ENCODE measurements at places on chromosomes 2 and 18.

GRCh38 chr2:197045115-197045514 lies 118.6 kb upstream of the PGAP1 start:
- DNase-seq, result no peak

DNA sequence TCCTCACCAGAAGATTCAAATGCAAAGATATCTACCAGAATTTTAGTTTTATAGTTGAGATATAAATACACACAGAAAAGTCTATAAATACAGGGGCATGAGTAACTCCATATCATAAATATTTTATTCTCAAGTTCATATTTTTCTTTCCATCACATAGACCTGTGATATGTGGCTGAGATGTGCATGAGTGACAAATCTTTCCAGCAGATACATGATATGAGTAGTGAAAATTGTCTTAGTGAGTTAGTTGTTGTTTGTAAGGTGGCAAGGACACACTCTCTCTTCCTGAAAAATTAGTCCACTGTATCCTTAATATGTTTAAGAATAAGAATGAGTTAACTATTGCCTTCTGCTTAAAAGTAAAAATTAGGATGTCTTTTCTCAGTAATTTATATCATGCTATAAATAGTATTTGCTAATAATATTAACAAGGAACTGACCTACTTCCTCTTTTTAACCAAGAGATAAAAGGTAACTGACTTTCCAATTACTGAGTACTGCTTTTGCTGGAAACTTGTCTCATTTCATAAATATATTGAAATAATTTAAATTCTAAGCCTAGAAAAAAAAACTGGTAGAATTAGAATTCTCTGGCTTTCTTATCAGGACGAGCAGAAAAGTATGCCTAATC lies 85.2 kb upstream of the SESTD1 start:
- DNase-seq, result no peak

DNA sequence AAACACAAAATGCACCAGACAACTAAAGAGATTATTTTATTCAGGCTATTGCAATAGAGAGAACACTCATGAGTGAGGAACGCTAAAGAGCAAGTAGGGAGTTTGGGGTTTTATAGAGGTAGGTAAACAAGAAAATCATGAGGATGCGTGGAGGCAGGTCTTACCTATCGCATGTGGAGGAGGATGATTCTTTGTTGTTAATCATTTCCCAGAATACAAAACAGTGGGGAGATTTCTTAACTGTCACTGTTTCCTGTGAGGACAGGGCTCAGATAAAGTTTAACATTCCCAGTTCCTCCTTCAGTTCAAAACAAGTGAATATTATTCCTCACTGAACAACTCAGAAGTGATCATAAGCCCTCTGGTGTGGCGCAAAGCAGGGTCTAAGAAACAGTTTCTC lies 156.1 kb upstream of the MGAT5 start:
- DNase-seq, result no peak

DNA sequence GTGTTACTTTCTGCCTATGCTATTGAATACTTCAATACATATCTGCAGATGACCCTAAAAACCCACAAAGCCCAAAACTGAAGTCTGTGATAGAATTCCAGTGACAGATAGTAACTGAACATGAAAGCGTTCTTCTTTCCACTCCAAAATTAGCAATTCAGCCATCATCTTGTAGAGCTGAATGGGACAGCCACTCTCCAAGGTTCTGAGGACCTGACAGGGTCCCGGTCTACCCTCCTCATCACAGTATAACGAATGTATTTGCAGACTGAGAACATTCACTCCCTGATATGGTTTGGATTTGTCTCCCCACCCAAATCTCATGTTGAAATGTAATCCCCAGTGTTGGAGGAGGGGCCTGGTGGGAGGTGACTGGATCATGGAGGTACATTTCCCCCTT lies 189.5 kb downstream of the MTCL1 start:
- DNase-seq, result no peak

GRCh38 chr18:4384932-4385331 lies 70.2 kb downstream of the DLGAP1 start:
- DNase-seq, result no peak

GRCh38 chr18:38369772-38370690 lies 804.4 kb upstream of the CELF4 start:
- no peak for DNase-seq

DNA sequence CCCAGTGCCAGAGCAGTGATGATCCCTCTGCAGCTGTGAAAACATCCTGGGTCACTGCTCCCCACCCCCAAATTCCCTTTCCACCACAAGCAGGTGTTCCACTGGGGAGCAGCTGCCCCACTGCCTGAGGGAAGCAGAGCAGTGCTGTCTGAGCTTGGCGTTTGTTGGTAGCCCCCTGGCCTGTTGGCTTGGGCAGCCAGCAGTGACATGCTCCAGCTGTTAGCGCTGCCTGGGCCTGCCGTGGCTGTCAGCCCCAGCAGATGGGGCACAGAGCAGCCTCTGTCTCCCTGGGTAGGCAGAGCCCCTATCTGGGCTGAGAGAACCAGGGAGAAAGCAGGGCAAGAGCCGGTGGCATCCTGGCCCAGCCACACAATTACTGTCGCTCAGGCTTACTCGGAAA lies 247.7 kb downstream of the GLI2 start:
- DNase-seq, result no peak

GRCh38 chr2:196101325-196101991 lies 32.8 kb upstream of the DNAH7 start:
- DNase-seq, result no peak

GRCh38 chr18:8732442-8733360 lies 27.3 kb downstream of the MTCL1 start:
- DNase-seq, result no peak

DNA sequence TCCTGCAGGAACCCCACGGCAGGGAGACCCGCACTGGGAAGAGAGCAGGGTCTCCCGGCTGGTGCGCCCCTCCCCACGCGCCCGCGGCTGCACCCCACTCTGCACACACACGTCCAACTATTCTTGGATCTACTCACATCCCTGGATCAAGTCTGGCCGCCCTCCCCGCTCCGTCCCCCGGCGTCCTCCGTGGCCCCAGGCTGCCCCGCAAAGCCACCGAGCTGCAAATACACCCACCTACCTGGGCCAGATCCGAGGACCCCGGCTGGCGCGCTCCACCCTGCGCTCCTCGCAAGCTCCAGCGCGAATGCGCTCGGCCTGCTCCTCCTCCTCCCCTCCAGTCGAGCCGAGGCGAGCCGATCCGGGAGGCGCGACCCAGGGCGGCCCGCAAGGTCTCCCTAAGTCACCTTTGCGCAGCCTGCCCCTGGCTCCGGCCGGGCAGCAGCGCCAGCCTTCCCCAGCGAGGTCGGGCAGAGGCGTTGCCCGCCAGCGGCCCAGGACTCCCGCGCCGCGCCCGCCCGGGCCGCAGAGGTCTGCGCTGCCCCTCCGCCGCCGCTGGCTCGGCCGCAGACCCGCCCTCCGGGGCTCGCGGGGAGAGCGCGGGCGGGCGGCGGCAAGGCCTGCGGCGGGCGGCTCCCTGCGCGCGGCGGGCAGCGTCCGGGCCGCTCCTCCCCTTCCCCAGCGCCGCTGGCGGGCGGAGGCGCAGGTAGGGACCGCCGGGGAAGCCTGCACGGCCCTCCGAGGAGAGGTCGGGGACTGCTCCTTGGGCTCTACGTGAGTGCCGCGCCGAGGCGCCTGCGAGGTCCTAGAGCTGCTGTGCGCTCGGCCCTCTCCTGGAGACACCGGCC lies 126.0 kb downstream of the OSBPL1A start:
- no peak for DNase-seq

DNA sequence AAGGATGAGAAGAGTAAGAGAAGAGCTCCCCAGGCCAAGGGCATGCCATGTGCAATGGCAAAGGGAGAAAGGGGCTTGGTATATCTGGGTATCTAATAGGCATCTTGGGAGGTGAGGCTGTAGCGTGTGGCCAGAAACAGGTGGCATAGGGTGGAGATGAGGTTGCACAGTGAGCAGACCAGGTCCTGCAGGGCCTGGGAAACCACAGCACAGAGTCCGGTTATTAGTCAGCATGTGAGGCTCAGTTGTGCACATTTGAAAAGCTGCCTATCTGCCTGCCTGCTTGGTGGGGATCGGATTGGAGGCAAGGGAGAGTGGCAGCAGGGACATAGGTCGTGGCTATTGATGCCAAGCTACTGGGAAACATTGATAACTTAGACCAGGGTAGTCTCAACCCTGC lies 190.6 kb downstream of the TPGS2 start:
- DNase-seq, result no peak

DNA sequence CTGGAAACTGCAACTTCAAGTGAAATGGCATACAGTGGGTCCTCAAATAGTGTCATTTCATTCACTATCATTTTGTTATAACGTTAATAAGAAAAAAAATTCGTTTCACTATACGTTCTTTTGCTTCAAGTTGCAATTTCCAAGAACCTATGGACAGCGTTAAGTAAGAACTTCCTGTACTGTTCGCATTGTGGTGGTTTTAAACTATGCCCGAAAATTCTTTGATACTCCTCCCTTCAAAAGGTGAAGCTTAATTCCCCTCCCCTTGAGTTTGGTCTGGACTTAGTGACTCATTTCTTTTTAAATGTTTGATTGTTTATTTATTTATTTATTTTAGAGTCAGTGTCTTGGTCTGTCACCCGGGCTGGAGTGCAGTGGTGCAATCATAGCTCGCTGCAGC lies 20.7 kb downstream of the GNLY start:
- no peak for DNase-seq

DNA sequence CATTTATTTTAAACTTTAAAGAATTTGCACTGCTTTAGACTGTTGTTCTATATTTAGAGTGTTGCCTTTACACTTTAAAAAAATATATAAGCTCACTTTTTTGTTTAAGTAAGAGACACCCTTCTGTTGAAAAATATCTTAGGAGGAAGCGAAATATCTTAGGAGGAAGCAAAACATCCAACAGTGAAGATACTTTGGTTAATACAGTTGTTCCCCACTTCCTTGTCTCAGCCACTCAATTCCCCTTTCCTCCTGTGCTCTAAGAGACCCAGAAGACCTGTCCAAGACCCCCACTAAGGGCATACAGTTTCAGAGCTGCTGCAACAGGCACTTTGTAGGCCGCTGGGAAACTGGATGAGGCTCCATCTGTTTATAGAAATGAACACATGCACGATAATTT lies 5.7 kb downstream of the SERPINB8 start:
- no peak for DNase-seq

DNA sequence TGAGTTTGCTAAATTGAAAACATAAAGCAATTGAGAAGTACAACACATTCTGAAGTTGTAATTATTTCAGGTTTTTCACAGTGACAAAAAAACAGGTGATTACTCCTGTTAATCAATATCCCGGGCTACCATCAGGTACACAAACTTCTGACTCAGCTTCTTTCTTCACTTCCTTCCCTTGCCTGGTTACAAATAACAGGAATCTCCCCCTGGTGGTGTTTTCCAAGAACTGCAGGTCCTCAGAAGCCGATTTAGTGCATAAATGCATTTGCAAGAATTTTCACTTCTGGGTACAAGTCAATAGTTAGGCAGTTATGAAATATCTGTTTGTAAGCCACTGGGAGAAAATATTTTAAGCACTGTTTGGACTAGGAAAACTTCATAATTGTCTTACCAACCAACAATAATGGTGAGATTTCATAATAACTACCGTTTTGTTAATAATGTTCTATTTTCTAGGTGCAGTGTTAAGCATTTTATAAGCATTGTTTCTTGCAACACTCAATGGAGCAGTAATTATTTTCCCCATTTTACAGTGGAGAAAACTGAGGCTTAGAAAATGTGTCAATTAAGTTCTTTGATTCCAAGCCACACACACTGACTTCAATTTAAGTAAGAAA lies 12.4 kb upstream of the GMCL1 start:
- DNase-seq, result peak; percentile 62

- DNase-seq, result no peak
Measured at GRCh38 chr18:27298214-27298804, 113.2 kb upstream of the CHST9 start.

GRCh38 chr2:106701203-106702022 lies 184.6 kb downstream of the ST6GAL2 start:
- no peak for DNase-seq

Data from activated CD8-positive, alpha-beta memory T cell treated with anti-CD3 and anti-CD28 coated beads for 4 hours (primary cell).